ENCODE measurements at places on chromosomes 11 and 22.

- DNase-seq: no peak
These were observed 327.7 kb downstream of the TENM4 start for GRCh38 chr11:79113054-79113690.

GRCh38 chr11:74670171-74670570, 61.1 kb downstream of the CHRDL2 start:
- DNase-seq: no peak

GRCh38 chr11:8070417-8071115, 10.4 kb upstream of the TUB start:
- no peak for DNase-seq

DNA sequence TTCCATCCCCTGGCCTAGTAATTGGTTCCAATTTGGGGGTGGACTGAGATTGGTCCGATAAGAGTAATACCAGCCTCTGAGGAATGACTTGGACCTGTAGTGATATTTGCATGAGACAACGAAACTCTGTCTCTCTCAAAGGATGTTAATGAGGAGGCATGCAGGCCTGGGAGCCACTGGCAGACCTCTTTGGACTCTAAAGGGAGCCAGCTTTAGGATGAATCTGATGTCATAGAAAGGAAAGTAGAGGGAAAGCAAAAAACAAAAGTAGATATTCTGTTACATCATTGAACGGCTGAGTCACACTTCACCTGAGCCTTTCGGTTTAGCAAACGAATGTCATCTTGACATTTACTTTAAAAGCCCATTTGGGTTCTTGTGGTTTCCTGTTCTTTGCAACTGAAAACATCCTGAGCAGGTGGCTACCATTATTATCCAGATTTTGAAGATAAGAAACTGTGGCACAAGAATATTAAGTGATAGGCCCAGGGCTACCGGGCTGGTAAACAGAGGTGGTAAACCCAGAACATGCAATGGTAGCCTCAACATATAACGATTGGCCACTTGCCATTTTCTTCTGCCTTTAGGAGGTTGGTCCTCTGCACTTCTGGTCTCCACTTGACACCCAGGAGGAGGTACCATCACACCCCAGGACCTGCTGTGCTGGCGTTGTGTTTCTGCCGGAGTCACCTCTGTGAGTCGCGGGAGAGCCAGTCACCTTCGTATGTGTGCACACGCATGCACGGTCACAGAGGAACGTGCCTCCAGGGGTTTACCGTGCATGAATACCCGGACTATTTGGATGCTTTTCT, 42.7 kb downstream of the RTL6 start:
- DNase-seq: no peak

DNA sequence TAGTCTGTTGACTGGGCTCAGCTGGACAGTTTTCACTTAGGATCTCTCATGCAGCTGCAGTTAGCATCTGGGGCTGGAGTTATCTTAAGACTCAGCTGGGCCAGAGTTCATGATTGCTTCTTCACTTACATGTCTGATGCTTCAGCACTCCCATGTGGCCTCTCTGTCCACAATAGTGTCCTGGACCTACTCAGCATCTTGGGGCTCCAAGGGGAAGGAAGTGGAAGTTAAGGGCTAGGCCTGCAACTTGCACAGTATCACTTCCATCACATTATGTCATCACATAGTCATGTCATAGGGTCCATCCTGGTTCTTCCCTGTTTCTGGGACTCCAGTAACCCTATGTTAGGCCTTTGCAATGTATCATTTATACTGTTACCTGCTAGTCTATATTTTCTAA, 115.9 kb downstream of the C11orf65 start:
- DNase-seq: no peak

GRCh38 chr11:111762981-111763643, 3.1 kb downstream of the PPP2R1B start:
- DNase-seq: no peak

GRCh38 chr11:110373051-110373702, 56.6 kb upstream of the FDX1 start:
- no peak for DNase-seq

Measured in large intestine (tissue), 12 donors.